Left ventricle myocardium inferior (tissue), 1 donor: ENCODE measurements at places on chromosomes 11 and 22. TPM values are rescaled to one million over a fixed set of nuclear protein-coding genes. Genes with fewer than 3 reads are reported as not detected.

DNA sequence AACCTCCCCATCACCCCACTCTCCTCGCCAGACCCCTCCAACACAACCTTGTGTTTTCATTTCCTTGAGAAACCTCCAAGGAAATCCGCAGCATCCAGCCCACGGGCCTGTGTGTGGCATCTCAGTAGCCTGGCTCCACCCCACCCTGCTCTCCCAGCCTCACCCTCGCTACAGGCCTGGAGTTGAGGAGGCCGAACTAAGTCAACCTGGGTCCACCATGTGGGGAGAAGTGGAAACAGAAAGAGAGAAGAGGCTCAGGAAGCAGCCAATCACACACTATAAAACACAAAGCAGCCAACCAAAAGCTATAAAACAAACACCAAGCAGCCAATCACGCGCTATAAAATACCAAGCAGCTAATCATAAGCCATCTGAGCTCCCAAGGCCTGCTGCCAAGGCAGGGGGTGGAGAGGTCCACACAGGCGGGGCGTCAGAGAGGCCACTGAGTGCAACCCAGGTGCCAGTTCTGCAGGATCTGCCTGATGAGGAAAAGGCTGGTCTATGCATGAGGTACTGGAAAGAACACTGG, 72.0 kb downstream of the MICAL3 start:
- no peak for DNase-seq

GRCh38 chr22:29315286-29316140, at the start of gene RASL10A:
Gene RASL10A, minus strand, starts transcription at chr22:29315697. Its CDS starts 451 bp downstream, at chr22:29315246.
- DNase-seq: no peak

- DNase-seq: no peak
Observed at GRCh38 chr22:44760476-44760875, 8.1 kb downstream of the ARHGAP8 start.

- no peak for DNase-seq
Observed at GRCh38 chr11:102338479-102339010, 8.5 kb upstream of the BIRC2 start.

GRCh38 chr11:130388607-130389205, 39.7 kb downstream of the ADAMTS8 start:
- no peak for DNase-seq

DNA sequence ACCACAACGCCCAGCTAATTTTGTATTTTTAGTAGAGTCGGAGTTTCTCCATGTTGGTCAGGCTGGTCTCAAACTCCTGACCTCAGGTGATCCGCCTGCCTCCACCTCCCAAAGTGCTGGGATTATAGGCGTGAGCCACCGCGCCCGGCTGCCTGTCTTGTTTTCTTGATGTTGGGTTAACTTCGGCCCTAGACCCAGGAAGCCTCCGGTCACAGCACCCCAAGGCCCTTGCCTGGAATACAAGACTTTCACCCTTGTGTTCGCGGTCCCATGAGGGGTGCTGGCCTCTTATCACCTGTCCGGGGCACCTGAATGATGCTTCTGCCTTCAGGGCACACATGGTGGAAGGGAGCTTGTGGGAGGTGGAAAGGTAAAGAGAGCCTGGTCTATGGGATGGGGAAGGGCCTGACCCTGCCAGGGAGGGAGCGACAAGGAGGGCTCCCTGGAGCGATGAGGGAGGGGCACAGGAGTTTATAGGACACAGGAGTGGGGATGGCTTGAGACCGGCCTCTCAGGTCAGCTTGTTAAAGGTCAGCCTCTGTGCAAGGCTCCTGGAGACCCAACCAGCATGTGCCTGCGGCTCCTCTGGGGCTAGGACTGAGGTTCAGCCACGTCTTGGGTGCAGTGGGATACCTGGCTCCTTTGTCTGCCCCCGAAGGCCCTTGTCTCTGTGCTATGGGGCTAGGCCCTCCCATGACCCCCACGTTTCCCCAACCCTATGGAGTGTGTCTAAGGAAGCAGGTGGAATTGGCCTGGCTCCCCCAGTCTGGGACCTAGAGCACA, 34.7 kb upstream of the GRAMD4 start:
- no peak for DNase-seq

GRCh38 chr11:3226846-3227567, 5.2 kb downstream of the MRGPRE start:
- no peak for DNase-seq

DNA sequence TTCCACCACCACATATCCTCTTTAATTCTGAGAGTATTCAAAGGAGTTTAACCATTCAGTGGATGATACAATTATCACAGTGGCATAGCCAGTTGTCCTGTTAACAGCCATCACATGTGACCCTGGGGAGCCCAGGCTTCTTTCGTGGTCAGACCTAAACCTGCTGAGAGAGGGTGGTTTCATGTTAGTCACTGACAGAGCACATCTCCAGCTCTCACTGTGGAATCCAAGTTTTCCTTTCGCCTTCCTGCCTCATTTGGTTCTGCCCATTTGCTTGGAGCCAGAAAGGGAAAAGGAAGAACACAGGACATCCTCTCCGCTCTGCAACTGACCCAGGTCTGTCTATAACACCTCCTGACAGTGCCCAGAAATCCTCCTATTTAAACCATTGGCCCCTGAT, 60.4 kb downstream of the MCHR1 start:
- no peak for DNase-seq

- no peak for DNase-seq
Observed at GRCh38 chr22:42862045-42862734, 5.1 kb upstream of the ARFGAP3 start.

- no peak for DNase-seq
Observed at GRCh38 chr22:20022231-20022977, 1.5 kb downstream of the TANGO2 start.

GRCh38 chr22:48644997-48645396, 1182.7 kb downstream of the BRD1 start:
- no peak for DNase-seq

GRCh38 chr11:36054628-36055027, 110.8 kb downstream of the LDLRAD3 start:
- DNase-seq: no peak

DNA sequence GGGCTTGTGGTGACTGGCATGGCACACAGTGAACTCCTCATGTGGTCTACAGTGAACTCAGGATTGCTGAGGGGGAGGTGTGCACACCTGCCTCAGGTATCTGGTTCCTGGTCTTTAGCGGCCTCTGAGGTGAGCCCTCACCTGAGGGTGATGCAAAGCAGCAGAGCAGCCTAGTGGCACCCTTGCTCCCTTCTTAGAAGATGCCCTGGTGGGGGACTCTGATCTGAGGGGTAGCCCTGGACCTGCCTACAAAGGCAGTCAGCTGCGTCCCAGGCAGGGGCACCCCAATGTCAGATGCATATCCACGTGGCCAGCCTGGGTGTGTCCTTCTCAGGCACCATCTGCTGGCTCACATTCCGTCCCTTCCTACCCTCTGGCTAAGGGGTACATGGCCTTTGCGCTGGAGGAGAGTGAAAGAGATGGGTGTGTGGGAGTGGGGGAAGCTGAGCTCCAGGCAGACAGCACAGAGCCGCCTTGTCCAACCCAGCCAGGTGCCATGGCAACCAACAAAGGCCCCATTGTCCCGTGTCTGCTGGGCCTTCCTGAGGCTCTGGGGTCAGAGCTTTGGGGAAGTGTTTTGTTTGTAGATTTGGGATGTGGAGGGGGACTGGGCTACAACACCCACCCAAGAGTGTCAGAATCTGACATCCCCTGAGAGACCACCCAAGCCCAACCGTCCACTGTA, 5.8 kb downstream of the PLEKHB1 start:
- DNase-seq: no peak

GRCh38 chr11:46743043-46743442, 24.0 kb downstream of the F2 start:
- DNase-seq: no peak

- no peak for DNase-seq
Observed at GRCh38 chr22:19812910-19813309, 41.8 kb downstream of the GNB1L start.

DNA sequence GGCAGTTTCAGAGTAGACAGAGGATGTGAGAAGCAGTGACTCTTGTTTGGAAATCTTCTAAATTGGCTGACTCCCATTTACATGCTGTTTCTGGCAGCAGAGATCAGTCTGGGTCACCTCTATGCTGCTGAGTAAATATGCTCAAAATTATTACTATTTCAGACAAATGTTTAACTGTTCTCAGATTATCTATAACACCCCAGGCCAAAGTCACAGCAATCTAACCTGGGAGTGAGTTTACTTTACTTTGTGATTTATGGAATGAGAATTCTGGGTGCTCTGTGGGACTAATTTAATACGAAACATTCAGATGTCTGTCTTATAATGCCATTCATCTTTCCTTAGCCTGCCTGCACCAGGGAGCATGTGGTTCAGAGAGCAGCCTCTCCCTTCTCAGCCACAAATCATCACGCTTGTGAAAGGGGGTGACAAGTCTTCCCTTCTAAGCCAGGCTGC, 282.5 kb upstream of the MPPED2 start:
- no peak for DNase-seq

GRCh38 chr11:69920345-69921127, 101.3 kb upstream of the FGF3 start:
- no peak for DNase-seq

DNA sequence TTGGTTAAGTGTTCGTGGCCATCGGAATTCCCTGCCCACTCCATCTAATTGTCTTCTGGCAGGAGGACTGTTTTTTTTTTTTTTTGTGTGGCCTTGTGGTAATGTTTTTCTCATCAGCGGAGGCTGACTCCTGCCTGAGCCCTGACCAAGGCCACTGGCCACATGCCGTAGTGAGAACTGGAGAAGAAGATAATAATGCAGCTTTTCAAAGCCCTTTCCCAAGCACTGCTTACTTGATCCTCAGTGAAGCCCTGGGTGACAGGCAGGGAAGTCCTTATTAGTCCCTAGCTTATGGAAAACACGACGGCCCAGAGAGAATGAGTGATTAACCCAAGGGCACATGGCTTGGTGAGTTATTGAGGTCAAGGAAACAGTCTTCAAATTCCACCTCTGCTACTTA, 71.2 kb downstream of the ADM start:
- DNase-seq: no peak

DNA sequence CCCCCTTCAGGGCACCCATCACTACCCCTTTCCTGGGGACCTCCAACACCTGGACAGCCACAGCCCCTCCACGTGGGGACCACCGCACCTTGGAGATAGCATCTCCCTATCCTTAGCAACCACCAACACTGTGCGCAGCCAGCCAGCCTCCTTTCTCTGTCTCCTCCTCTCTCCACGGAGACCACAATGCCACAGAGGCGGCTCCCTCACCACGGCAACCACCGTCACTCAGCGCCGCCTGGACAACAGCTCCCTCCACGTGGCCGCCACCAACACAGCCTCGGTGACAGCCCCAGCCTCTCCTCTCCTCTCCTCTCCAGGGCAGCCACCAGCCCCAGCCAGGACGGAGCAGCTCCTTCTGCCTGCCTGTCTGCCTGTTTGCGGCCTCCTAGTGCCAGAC, 10.5 kb downstream of the ELFN2 start:
- no peak for DNase-seq

DNA sequence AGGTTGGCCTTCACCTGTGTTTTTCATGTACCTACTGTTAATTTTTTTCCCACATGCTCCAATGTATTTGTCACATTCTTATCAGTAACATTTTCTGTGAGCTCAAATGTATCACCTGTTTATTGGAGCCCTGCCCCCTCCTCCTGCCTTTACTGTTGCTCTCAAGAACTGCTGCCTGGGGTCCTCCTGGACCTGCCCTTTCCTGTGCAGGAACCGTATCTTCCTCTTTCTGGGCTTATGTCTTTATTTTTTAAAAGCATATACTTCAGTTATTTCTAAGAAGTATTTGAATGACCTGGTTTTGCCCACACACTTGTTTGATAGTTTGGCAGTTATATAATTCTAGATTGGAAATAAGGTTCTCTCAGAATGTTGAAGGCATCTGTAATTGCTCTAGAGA, 5.9 kb downstream of the FAM118B start:
- no peak for DNase-seq

GRCh38 chr11:85875505-85875904, 20.3 kb downstream of the CCDC83 start:
- no peak for DNase-seq

DNA sequence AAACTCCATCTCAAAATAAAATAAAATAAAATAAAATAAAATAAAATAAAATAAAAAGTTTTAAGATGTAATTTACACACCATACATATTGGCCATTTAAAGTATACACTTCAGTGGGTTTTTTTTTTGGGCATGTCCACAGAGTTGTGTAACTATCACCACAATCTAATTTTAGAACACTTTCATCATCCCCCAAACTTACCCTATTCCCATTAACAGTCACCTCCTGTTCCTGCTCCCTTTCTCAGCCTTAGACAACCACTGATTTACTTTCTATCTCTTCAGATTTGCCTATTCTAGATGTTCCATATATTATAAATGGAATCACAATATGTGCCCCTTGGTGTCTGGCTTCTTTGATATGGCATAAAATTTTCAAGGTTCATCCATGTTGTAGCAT, 4.6 kb upstream of the ACER3 start:
- no peak for DNase-seq

- DNase-seq: no peak
Observed at GRCh38 chr22:37518509-37519267, 527 bp downstream of the CARD10 start.

DNA sequence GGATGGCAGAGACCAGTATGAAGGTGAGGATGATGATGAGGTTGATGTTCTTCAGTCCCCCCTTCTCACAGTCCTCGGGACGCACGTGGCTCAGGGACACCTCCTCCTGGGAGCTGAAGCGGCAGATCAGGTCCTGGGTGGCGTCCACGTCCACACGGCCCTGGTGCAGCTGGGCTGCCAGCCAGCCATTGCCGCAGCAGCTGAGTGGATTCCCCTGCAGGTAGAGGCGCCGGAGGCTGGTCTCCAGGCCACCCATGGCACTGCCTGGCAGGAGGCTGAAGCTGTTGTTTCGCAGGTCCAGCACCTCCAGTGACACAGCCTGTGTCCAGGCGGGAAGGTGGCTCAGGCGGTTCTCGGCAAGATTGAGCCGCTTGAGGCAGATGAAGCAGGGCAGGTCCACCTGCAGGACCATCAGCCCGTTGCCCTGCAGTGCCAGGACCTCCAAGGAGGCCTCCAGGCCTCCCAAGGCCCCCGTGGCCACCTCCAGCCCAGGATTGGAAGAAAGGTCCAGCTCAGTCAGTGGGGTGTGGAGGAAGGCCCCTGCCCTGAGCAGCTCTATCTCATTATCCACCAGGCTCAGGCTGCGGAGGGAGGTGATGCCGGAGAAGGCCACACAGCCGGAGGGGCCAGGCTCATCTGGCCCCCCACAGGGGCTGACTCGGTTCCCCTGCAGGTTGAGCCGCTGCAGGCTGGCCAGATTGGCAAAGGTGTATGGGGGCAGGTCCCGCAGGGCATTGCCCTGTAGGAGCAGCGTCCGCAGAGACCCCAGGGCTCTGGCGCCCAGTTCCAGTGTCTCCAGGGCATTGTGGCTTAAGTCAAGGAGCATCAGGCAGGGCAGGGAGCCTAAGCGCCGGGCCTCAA, 10.6 kb downstream of the LRRC32 start:
- no peak for DNase-seq

The OR51F1 gene
- total RNA-seq: not detected

The PATE2 gene
- total RNA-seq: not detected

The CCDC116 gene
- total RNA-seq: 0.11 TPM

The C11orf87 gene
- 0.14 TPM for total RNA-seq

The GDPD4 gene
- not detected for total RNA-seq

The THRSP gene
- total RNA-seq: 0.25 TPM

The UBXN1 gene
- 82.3 TPM for total RNA-seq

The UPK3A gene
- total RNA-seq: not detected

The GLYATL1 gene
- total RNA-seq: not detected

The PDGFD gene
- 10.9 TPM for total RNA-seq

The CELSR1 gene
- total RNA-seq: 8.9 TPM

The IMMP1L gene
- 30.6 TPM for total RNA-seq

The DSCAML1 gene
- 0.19 TPM for total RNA-seq

The TBX1 gene
- 8.0 TPM for total RNA-seq

The OR51B4 gene
- not detected for total RNA-seq

The SYT9 gene
- 0.08 TPM for total RNA-seq
